ENCODE measurements at places on chromosomes 16 and 17.

GRCh38 chr16:50340578-50340977, 28.2 kb downstream of the BRD7 start:
- no peak for DNase-seq

DNA sequence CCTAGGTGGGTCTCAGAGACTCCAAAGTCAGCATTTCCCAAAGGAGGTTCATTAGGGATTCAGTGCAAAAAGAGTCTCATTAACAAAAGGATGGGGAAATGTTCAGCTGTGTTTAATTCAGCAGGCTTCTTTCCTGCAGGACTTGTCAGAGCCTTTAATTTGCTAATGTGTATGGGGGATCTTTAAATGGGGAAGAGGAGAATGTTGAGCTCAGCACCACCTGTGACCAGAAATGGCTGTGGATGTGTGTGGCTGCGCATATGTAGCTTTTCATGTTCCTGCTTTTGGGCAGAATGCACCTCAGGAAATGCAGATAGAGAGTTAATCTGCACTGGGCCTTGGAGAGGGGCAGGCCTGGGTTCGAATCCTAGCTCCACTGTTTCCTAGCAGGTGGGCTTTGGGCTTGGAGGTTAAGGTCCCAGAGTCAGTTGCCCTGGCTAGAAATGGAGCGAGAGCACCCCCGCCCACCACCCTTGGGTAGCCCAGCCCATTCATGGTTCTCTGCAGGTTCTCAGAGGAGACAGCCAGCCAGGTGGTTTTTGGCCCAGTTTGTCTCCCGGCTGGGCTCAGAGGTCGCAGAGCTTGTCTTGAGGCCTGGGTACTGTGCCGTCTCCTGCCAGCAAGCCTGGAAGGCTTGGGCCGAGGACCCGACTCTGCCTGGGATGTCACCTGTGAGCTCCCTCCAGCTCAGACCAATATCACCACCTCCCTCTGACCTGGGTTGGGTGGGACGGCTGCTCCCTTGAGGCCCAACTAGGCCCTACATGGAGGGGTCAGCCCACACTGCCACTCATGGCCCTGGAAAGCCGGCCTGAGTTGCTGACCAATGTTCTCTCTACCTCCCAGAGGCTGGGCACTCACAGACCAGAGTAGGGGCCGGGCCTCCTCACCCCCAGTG, 9.3 kb downstream of the ADCY7 start:
- no peak for DNase-seq

DNA sequence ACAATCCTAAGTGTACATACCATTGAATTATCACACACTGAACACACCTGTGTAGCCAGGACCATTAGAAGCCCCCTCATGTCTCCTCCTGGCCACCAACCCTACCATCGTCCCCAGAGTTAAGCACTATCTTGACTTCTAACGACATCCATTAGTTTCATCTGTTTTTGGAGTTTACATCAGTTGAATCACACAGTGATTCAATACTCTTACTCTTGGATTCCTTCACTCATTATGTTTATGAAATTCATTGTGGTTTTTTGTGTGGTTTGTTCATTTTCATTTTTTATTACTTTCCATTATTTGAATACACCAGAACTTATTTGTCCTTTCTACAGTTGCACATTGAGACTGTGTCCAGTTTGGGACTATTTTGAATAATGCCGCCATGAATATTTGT, 13.6 kb downstream of the DRC7 start:
- DNase-seq: no peak

GRCh38 chr16:31301708-31302400, 42.1 kb downstream of the ITGAM start:
- no peak for DNase-seq

- no peak for DNase-seq
Measured at GRCh38 chr16:9645911-9646310, 536.3 kb downstream of the GRIN2A start.

- no peak for DNase-seq
Measured at GRCh38 chr17:79778504-79779083, 646 bp downstream of the CBX2 start.

- DNase-seq: peak; percentile 39
Measured at GRCh38 chr17:7313088-7313889, 1.9 kb downstream of the GPS2 start.

GRCh38 chr17:32558326-32558955, 71.6 kb downstream of the CDK5R1 start:
- DNase-seq: no peak

GRCh38 chr17:66629762-66630161, 205.2 kb upstream of the CACNG5 start:
- no peak for DNase-seq

GRCh38 chr17:61196799-61197198, 202.8 kb upstream of the TBX2 start:
- DNase-seq: no peak

- DNase-seq: no peak
Measured at GRCh38 chr16:61834082-61834481, 202.2 kb downstream of the CDH8 start.

GRCh38 chr17:83200231-83200699, 120.9 kb downstream of the METRNL start:
- no peak for DNase-seq

GRCh38 chr17:2591040-2591640, 2.3 kb upstream of the PAFAH1B1 start:
- DNase-seq: no peak

GRCh38 chr17:69878661-69879060, 196.4 kb upstream of the KCNJ16 start:
- no peak for DNase-seq

All from kidney tubule cell (primary cell).